Stimulated activated CD8-positive, alpha-beta memory T cell treated with anti-CD3 and anti-CD28 coated beads, Interleukin-7, amount 100 ng/mL, for 24 hours (primary cell): ENCODE measurements at places on chromosomes 6 and 20.

GRCh38 chr6:157713451-157714152 is 109.4 kb upstream of the SNX9 start:
- DNase-seq: no peak

DNA sequence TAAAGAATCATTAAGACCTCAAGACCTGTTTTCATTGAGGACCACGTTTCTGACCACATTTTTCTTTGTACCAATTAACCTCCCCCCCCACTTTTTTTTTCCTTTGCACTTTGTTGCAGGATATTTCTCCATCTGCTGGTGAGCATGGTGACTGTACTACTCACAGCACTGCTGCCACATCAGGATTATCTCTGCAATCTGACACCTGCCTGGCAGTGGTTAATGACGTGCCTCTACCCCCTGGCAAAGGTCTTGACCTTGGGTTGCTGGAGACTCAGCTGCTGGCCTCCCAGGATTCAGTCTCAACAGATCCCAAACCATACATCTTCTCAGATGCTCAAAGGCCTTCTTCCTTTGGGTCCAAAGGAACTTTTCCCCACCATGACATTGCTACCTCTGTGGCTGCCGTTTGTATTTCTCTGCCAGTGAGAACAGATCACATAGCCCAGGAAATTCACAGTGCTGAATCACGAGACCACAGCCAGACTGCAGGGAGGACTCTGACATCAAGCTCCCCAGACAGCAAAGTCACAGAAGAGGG is 46.6 kb upstream of the EDN3 start:
- DNase-seq: peak; percentile 3

- DNase-seq: no peak
Measured at GRCh38 chr6:113437566-113437965, 419.6 kb upstream of the MARCKS start.

GRCh38 chr6:157219201-157220200 is 103.8 kb downstream of the TMEM242 start:
- no peak for DNase-seq

- no peak for DNase-seq
Measured at GRCh38 chr6:113331021-113331420, 526.1 kb upstream of the MARCKS start.

DNA sequence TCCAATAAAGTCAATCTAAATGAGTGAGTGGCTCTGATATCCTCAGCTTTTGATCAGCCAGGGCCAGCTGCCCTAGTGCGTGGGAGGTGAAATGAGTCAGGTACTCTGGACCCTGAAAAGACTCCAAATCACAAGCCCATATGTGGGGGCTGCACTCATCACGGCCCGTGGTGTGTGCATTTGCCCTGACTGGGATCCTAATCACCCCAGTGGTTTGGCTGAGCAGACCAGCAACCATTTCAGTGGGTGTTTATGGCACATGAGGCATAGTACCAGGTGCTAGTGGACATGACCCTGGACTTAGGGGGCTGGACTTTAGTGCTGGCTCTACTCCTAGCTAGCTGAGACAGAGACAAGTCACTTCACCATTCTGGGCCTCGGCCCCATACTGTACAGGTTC is 39.4 kb downstream of the SCML4 start:
- DNase-seq: no peak

GRCh38 chr20:35088231-35089145 is 4.1 kb downstream of the TRPC4AP start:
- no peak for DNase-seq

DNA sequence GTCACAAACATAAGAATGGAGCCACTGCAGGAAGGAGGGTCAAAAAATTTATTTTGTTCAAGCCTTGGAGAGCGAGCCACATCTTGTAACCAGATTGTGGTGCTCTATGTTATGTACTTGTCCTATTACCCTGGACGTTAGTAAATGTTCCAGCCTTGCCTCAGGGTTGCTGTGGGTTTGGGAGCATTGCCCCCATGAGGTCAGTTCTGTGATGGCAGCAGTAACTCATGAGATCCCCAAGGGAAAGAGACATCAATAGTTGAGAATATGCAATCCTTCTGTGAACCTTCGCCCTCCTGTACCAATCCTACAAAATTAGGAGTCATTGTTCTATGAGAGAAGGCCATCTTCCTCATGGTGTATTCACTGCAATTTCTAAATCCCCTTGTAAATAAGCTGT is 16.4 kb upstream of the CFAP206 start:
- no peak for DNase-seq

DNA sequence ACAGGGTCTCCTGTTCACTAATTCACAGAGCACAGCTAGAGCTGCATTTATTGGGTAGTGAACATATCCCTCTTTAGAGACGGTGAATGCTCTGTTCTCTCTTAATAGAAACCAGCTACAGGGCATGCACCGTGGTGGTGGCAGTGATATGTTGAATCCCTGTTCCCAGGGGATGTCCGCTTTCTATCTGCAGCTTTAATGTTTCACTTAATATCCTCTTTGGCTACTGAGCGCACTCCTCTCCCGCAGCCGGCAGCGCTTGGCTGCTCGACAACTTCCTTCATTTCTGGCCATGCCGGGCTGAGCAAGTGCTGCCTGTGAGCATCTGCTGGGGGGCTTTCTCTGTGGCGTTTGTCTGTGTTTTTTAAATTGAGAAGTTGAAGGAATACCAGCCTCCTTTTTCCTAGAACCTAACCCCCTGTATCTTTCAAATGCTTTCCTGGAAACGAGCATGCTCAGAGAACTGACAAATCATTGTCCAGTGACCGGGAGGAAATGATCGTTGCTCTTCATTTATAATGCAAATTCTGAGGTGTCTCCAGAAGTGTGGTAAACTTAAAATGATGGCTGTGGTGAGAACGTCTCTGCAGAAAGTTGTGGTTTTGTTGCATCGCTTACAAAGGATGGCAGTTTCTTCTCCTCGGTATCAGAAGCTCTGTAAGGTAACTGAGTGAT is 297.9 kb downstream of the UTRN start:
- no peak for DNase-seq

DNA sequence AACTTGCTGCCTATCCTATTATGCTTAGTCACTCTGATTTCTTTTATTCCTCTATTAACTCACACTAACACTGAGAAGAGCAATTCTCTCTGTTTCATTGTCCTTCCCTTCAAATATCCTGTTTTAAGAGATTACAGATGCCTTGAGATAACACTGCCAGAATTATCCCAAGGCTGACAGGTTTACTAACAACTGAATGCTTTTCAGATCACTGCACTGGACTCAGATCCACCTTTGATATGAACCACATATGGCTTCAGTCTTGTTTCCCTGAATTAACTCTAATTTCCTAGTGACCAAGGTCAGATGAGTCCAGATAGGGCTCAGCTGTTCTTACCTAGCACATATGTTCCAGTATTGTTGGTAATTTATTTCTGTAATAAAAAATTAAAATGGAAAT is 633.1 kb downstream of the GRIK2 start:
- no peak for DNase-seq

- DNase-seq: no peak
Measured at GRCh38 chr6:90285042-90285481, 11.6 kb downstream of the BACH2 start.

- DNase-seq: no peak
Measured at GRCh38 chr6:40185486-40185885, 251.2 kb upstream of the MOCS1 start.

DNA sequence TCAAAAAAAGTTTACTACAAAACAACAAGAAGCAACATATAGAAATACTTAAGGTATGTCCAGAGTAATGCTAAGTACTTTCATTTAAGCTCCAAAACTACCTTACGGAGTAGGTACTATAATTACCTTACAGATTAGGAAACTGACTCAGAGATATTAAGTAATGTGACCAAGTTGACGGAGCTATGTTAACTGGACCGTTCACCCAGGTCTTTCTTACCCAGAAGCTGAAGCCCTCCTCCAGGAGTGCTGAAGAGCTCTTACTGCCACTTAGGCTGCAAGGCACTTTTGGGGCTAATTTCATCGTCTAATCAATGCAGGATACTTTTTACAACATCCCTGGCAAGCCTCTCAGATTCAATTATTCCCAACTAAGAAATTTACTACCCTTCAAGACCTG is 123.7 kb downstream of the CHD6 start:
- no peak for DNase-seq

DNA sequence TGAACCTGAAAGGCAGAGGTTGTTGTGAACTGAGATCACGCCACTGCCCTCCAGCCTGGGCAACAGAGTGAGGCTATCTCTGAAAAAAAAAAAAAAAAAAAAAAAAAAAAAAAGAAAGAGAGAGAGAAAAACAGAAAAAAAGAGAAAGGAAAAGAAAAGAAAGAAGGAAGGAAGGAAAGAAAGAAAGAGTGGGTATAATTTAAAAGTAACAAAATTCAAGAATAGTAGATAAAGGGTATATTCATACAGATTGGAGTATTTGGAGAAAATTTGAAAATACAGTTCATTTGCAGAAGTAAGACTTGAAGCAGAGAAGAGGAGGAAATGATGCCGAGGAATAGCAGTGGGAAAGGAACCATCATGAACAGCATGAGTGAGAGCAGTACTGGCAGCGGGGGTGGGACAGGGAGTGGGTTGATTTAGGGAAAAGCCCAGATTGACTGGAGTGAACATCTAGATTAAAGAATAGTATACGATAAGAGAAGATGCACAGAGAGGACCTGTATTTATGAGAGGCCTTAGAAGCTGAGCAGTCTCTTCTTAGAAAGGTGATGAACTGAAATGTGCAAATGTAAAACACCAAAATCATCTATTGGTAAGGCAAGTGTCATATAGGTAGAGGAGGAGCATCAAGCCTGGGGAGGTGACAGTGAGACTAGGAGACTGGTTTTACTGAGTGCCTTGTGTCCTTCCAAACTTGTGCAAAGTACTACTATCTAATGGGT is 17.8 kb upstream of the HLA-DRB1 start:
- no peak for DNase-seq

- DNase-seq: no peak
Measured at GRCh38 chr6:134074151-134075055, 22.0 kb upstream of the SLC2A12 start.

- DNase-seq: no peak
Measured at GRCh38 chr20:34155836-34156235, 43.8 kb upstream of the EIF2S2 start.

GRCh38 chr6:13166916-13167315 is 161.4 kb downstream of the TBC1D7 start:
- no peak for DNase-seq

- no peak for DNase-seq
Measured at GRCh38 chr6:156601152-156602065, 175.8 kb upstream of the ARID1B start.

- no peak for DNase-seq
Measured at GRCh38 chr6:166318649-166319600, 10.7 kb upstream of the PRR18 start.

GRCh38 chr6:35302604-35303241 is 5.1 kb downstream of the DEF6 start:
- DNase-seq: peak; percentile 70

DNA sequence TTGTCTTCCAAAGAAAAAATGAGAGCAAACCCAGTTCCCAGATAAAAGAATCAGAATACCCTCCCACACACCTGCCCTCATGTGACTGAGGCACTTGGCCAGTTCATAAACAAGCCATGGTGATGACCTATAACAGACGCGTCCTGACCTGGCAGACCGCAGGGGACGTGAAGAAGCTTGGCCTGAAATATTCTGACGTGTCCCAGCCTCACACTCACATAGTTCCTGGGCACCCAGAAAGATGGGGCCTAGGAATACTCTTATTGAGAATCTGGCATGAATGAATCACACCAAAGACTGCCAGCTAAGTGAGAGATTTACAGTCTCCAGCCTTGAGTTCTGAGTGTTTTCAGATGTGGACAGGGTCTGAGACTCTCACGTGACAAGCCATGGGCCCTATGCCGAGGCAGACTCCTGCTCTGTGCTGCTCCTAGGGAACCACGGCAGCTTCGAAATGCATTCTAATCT is 17.2 kb upstream of the MAP3K4 start:
- no peak for DNase-seq

DNA sequence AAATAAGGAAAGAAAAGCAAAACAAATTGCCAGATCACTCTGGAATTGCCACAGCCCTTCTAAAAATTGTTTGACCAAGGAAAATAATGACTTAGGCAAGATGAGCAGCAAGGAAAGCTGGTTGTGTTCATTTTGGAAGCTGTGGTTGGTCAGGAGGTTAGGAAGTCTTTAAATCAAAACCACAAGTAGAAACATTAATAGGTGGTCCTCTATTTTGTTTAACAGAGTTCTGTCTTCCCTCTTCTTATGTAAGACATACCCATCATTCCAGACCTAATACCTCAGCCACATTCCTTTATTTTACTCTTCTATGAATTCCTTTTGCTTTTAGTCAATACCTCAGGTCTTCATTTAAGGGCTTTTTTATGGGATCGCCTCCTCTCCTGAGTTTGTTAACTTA is 422.2 kb upstream of the PLCB4 start:
- no peak for DNase-seq

GRCh38 chr6:138454981-138455706 is 44.1 kb downstream of the NHSL1 start:
- peak; percentile 20 for DNase-seq

DNA sequence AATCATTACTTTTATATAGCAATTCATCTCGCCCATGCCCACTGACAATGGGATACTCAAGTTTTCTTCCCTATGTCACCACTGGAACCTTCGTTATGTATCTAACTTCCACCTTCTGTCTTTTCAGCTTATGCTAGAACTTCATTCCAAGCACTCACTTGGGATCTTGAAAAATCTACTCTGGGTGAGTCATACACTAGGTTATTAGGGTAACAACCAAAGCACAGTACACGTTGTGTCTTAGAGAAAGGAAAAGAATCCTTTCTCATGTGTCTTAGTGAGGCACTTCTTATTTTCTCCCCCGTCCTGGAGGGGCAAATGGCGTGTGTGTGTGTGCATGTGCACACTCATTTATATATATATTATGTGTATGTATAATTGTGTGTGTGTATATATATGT is 18.3 kb upstream of the FAM162B start:
- no peak for DNase-seq

DNA sequence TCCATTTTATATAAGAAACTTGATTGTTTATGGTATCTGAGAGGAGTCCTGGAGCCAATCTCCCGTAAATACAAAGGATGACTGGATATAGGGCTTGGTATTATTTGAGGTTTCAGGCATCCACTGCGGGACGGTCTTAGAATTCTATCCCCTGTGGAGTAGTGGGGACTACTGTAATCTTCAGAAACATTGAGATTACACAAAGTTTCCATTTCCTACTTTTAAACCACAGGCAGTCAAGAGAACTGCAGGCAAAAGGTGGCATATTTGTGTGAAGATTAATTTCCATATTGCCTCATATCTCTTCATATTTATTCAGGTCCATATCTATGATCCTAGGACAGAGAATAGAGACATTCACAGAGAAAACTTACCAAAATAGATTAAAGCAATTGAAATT is 586.2 kb downstream of the PHF3 start:
- no peak for DNase-seq

- no peak for DNase-seq
Measured at GRCh38 chr20:11047559-11047958, 373.8 kb upstream of the JAG1 start.

- no peak for DNase-seq
Measured at GRCh38 chr6:3798055-3798919, 46.8 kb upstream of the PXDC1 start.

DNA sequence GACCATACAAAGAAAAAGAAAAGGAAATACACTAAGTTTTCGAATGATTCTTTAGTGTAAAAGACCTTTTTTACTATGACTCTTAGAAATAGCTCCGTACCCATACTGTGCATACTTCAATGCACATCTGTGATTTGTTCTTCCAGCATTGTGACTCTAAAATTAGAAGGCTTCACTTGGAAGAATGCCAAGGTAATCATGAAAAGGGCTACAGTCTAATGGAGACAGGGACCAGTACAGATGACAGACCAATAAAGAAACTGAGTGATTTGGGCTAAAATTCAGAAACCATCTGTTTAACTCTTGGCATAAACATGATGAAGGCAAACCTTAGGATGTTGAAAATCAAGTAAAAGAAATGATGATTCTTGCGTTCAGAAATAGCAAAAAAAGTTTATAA is 46.3 kb downstream of the CYP39A1 start:
- no peak for DNase-seq
